Stimulated activated naive CD8-positive, alpha-beta T cell treated with anti-CD3 and anti-CD28 coated beads, Interleukin-15, amount 100 ng/mL, for 72 hours (primary cell): ENCODE measurements at places on chromosomes 1 and 21.

- no peak for DNase-seq
Observed at GRCh38 chr1:245933431-245934045, 573.5 kb downstream of the SMYD3 start.

DNA sequence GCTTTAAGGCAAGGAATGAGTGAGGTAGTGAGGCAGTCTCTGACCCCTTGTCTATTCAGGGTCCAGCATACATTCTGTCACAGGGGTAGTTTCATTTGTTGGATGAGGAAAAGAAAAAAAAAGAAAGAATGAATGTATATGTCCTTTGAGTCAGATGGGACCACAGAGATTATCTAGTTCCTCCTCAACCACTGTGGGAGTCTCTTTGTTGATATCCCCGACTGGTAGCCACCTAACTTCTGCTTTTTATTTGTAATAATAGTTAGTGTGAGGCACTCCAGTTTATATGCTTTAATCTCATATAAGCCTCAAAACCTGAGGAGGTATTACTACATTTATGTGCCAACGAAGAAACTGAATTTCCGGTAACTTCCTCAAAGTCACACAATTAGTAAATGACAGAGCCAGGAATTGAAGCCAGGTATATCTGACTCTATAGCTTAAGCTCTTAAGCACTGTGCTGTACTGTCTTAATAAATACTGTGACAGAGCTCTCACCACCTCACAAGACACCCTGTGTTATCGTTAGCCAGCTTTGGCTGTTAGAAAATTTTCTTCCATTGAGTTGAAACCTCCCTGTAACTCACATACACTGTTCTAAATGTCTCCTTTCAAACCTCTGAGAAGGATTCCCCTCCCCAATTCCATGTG, 82.2 kb downstream of the MDM4 start:
- DNase-seq = no peak

- DNase-seq = no peak
Observed at GRCh38 chr1:246969621-246970020, 37.9 kb upstream of the AHCTF1 start.

DNA sequence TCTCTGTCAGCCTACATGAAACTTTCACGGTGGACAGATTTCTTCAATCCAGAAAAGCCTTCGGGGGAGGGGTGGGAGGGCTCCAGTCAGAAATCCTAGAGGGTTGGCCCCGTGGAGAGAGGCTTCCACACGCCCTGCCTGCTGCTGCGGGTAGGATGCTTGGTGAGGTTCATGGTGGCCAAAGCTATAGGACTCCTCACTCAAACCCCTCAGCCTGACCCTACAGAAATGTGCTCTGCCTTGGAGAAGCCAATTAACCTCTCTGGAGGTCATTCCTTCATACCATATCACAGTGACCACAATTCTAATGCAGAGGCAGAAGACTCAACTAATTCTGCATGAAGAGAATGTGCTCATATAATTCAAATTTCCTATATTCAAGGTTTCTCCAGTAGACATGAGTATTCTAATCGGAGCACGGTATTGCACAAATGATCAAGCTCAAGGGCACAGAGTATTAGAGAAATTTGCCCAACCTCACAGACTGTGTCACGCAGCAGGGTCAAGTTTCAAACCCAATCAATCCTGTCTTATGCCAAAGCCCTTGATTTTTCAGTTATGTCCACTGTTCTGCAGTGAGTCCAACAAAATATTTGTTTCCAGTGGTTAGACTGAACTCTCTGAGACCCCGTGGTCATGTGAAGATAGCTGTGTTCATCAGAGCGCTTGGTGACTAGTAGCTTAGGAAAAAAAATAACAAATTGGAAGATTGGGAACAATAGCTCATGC, 104.8 kb downstream of the TOMM20 start:
- DNase-seq = no peak
